A172 (cell line): ENCODE measurements at places on chromosomes 7 and 10.
A peak's percentile ranks its signal among the peaks of the same experiment; 100 is the strongest.

- no peak for DNase-seq
Observed at GRCh38 chr10:71769279-71769823, 4.0 kb downstream of the VSIR start.

DNA sequence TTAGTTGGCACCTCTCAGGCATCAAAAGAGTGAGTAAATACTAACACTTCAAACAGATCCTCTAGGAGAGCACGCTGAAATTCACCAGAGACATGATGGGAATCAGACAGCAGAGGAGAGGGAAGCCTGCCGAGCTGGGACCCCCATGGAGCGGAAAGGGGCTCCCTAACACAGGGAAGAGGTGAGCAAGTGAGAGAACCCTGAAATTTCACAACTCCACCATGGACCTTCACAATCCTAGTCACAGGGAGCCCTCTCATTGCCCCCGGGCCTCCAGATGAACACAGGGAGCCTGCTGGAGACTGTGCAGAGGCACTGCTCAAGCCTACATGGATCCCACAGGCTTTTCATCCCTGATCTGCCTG, 59.2 kb upstream of the ANTXRL start:
- no peak for DNase-seq

GRCh38 chr7:107614425-107614824, 34.4 kb downstream of the BCAP29 start:
- no peak for DNase-seq

- DNase-seq, result no peak
Observed at GRCh38 chr7:42448901-42449300, 211.9 kb upstream of the GLI3 start.

GRCh38 chr10:60827791-60828488, 49.7 kb downstream of the CDK1 start:
- DNase-seq, result peak; percentile 96

DNA sequence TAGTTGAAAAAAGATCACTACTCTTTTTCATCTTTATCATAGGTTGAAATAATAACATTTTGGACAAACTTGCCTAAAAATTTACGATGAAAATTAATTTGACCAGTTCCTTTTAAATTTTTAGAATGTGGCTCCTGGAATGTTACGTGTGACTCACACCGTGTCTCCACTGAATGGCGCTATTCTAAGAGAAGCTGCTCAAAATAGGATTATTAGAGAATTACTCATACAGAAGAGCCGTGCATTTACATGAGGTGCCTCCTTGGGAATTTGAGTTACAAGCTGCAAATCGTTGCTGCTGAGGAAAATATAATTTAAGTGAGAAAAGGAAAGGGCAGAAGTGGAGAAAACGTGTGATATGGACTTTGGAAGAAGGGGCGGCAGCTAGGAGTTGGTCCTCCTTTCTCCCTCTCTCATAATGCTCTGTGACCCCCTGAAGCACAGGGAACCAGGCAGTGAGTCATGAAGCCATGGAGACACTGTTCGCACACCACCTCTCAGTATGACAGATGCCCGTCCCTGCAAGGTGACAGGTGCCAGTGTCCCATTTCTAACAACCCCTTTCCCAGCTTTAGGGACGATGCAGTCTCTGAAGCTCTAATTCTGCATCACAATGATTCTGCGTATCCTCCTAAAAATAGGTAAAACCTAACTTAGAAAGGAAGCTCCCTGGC, 323.2 kb upstream of the COBL start:
- DNase-seq, result no peak

DNA sequence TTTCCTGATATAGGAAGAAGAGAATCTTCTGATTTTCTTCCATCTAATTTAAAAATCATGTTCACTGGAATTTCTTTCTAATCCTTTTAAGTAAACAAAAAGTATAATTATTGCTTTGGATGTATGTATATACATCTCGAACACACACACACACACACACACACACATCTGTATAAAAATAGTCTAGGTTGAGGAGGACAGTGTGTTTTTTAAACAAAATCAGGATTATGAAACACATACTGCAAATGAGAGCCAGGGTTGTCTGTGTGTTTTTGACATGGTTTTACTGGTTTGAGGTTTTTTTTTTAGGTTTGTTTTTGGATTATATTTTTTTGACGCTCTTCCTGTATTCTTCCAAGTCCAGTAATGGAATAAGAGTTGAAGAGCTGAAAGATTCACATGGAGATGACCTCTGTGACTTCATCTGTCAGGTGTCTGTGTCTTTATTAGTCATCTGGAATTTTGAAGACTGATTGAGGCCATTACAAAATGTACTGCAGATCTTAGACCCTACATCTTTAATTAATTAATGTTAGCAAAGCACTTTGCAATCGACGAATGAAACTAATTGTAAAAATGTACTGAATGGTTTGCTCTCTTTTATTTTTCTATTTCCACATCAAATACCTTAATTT, 237.1 kb downstream of the SUGCT start:
- DNase-seq, result no peak

GRCh38 chr7:6496842-6497636, 49.3 kb upstream of the DAGLB start:
- DNase-seq, result no peak

- DNase-seq, result no peak
Observed at GRCh38 chr10:89001729-89002072, 11.1 kb downstream of the FAS start.

DNA sequence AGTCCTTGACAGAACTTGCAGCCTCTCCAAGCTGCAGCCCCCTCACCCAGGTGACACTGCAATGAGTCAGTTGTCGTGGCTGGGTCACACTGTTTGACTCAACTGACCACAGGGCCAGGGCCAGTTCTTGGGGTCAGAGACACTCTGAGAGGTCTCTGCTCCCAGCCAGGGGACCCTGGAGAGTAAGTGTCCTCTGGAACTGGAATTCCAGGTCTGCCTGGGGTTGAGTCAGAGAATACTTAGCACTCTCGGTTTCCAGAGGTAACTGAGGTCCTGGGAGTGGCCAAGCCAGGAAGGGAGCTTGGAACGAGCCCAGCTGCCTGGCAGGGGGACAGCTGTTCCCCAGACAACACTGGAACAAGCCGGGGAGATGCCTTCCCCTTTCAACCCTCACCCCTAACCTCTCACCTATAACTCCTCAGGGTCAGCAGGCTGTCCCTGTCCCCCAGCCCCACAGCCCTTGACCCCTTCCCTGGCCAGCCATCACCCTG, 2.2 kb upstream of the MYL10 start:
- peak; percentile 77 for DNase-seq

DNA sequence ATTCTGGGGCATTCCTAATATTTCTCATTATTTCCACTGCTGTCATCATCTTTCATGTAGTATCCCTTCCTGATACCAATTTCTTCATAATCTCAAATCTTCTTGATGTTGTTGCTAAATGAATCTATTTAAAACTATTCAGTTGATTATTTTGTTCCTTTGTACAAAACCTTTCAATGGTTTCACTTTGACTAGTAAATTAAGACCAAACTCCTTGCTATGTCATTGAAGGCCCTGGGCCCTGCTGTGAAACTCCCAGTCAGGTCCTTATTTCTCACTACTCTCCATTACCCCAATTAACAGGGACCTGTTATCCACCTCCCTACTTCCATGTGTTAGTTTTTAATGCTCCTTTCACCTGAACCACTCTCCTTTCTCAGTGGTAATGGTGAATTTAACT, 97.0 kb downstream of the CTTNBP2 start:
- DNase-seq, result no peak

- no peak for DNase-seq
Observed at GRCh38 chr10:6388261-6388893, 185.6 kb downstream of the PFKFB3 start.

DNA sequence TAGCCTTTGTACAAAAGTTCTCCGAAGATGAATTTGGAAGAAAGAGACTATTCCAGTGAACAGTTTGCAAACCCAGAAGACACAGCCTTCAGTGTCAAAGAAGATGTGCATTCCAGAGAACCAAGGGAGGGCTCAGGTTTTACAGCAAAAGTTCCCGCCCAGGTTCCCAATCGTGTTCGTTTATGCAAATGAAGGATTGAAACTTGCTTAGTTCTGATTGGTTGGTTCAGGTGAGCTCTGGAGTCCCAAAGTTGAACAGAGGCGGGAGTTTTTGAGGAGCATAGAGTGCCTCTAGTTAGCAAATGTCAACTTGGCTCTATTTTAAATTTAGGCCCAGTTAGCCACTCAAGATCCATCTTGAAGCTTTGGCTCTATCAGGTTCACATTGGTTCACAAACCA, 51.3 kb downstream of the TMEM270 start:
- DNase-seq, result no peak

DNA sequence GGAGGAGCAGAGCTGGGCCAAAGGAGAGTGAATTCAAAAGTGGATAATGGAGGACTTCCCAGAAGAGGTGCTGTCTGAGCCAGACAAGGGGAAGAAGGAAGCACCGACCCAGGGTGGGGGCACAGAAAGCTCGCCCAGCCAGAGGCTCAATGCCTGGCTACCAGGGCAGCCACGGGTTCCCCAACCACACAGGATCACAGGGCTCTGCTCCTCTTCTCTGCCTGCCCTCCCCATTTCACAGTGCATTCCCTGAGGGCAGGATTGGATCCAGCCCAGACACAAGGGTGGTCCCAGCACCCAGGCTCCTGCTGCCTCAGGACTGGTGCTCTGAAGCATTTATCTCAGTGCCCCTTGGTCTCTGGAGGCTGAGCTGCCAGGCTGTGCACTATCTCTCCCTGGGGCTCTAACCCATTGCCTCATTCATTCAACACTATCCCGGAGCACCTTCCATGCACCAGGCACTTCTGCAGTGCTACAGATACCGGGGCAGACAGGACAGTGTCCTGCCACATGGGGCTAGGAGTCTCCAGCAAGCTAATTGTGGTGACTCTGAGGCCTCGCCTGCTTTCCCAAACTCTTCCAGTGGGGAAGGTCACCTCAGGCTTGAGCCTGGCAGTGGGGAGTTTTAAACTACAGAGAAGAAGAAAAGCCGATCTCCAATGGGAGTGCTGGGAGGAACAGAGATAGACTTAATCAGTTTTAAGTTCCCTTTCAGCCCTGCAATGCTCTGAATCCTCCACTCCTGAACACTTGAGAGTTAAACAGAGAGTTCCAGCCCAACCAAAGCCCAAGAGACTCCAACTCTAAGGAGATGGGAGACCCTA, 201.8 kb upstream of the ZMIZ1 start:
- no peak for DNase-seq

DNA sequence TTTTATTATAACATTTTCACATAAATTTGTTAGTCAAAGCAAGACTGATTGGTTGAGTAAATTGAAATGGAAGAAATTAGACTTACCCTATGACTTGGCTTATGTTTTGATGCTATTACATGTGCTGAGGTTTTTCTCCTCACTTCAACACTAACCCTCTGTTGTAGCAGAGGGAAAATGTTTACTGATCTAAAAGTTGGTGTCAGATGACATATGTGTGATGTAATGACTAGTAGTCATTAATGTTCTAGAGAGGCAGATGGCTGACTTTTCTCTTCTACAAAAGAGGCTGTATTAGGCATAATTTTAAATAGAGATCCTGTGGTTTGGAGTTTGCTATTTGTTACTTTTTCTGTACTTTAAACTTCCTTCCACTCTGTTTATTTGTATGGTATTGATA, 266.0 kb downstream of the BBS9 start:
- no peak for DNase-seq

GRCh38 chr7:86647385-86648094, 3.8 kb downstream of the GRM3 start:
- DNase-seq, result no peak

DNA sequence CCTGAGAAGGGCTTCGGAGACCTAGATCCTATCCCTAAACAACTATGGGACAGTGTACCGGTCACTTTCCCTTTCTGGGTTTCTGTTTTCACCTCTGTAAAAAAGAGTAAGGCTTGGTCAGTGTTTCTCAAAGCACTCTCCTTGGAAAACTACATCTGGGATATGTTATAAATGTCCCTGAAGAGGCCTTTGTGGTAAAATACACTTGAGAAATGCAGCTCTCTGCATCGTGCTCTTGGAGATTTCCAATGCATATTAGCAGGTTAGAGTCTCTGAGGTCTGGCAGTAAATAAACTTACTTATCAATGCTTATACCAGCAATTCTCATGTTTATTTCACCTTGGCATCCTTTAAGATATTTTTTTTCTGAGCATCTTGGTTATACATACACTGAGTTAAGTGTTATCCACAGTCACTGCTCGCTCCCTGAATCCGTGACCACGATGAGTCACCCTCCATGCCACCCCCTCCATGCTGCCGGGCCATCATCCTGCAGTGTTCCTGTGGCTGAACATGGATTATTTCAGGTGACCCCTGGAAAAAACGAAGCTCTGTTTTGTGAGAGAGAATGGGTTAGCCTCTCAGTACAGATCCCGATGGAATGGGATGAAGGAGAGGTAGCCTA, 3.3 kb upstream of the TBXAS1 start:
- peak; percentile 47 for DNase-seq

DNA sequence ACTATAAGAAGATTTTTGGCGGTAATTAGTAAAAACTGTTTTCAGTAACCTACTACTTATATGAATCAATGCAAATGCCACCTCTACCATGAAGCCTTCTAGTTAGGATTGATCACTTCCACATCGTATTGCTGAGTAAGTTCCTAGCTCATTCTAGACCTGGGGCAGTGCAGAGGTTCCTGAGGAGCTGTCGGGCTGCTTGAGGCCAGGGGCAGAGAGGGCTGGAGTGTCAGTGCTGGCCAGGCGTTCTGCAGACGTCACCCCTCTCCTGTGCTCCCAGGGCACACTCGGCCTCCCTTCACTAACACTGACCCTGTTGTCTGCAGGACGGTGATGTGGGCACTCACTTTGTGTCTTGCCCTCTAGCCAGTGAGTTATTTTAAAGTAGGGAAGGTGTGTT, 275.7 kb downstream of the CELF2 start:
- DNase-seq, result no peak

- DNase-seq, result no peak
Observed at GRCh38 chr10:92530421-92530820, 43.5 kb downstream of the IDE start.
